Activated CD8-positive, alpha-beta T cell treated with anti-CD3 and anti-CD28 coated beads for 36 hours (primary cell): ENCODE measurements at places on chromosomes 16 and 17. TPM values are rescaled to one million over a fixed set of nuclear protein-coding genes. Genes with fewer than 3 reads are reported as not detected.

CRYBA1 gene
- not detected for total RNA-seq

PRR29 gene
- 2.5 TPM for total RNA-seq

MYH2 gene
- total RNA-seq = not detected

MT1G gene
- total RNA-seq = 35.9 TPM

SYCE1L gene
- 4.6 TPM for total RNA-seq

MYADML2 gene
- not detected for total RNA-seq

ZSCAN32 gene
- total RNA-seq = 15.6 TPM

JMJD8 gene
- 26.2 TPM for total RNA-seq

CACNA1H gene
- total RNA-seq = 0.27 TPM

ZNF267 gene
- total RNA-seq = 67.7 TPM

CCL16 gene
- not detected for total RNA-seq

RPL27 gene
- 1,640 TPM for total RNA-seq

CA7 gene
- total RNA-seq = not detected

MPV17L gene
- 0.20 TPM for total RNA-seq

ALDH3A1 gene
- total RNA-seq = 0.38 TPM

HOXB1 gene
- total RNA-seq = not detected

ST6GALNAC2 gene
- not detected for total RNA-seq

RUNDC3A gene
- total RNA-seq = 0.22 TPM

RND2 gene
- total RNA-seq = not detected

HOXB2 gene
- 12.6 TPM for total RNA-seq

ODAD4 gene
- total RNA-seq = 0.81 TPM

ZNF75A gene
- 21.2 TPM for total RNA-seq

CASKIN1 gene
- 4.4 TPM for total RNA-seq

KCTD19 gene
- 3.0 TPM for total RNA-seq

UBE2G1 gene
- total RNA-seq = 44.0 TPM

TEDC2 gene
- total RNA-seq = 30.7 TPM

SDR42E2 gene
- total RNA-seq = not detected

KRTAP9-2 gene
- not detected for total RNA-seq

AOC2 gene
- total RNA-seq = 3.0 TPM

FAAP100 gene
- total RNA-seq = 42.7 TPM

RNF135 gene
- 6.6 TPM for total RNA-seq

SLFN11 gene
- total RNA-seq = 95.8 TPM

TPPP3 gene
- not detected for total RNA-seq

CDH15 gene
- total RNA-seq = not detected

ADGRG3 gene
- total RNA-seq = not detected

IL17C gene
- 0.31 TPM for total RNA-seq

HOXB9 gene
- 6.9 TPM for total RNA-seq

SDK2 gene
- total RNA-seq = 3.2 TPM

CD300H gene
- total RNA-seq = not detected
